ENCODE measurements at places on chromosomes 2 and 18. TPM values are rescaled to one million over a fixed set of nuclear protein-coding genes. Genes with fewer than 3 reads are reported as not detected.
A peak's percentile ranks its signal among the peaks of the same experiment; 100 is the strongest.

GRCh38 chr18:9869715-9870430 lies 15.9 kb upstream of the TXNDC2 start:
- DNase-seq: no peak

CFC1 gene
- 1.3 TPM for total RNA-seq

DNA sequence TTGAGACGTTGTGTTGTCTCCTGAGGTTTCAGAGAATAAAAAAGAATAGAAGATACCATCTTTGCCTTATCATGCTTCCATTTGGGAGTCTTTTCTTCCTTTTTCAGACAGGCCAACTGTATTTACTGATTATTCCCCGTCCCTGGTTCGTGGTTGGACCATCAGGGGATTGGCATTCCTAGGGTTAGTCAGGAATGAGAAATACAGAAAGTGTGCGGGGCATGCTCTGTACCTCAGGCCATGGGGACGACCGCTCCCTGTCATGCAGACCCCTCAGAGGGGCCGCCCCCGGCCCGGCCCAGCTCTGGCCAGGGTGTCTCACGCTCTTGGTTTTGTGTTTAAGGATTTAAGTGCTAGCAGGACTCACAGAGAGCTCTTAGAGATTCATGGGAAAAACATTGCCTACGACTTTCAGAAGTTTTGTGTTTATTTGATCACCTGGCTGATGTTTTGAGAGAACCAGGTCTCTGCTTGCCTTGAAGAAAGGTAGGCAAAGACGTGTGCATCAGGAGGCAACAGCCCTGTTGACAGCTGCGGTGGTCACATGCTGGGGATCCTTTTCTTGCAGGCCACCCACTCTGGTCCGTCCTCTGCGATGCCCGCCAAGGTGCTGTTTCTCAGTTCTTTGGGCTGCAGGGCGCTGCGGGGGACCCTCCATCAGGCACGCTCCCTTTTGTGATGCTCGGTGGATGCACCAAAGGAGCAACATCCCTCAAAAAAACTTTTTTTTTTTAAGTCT lies 317.8 kb downstream of the AGAP1 start:
- DNase-seq: no peak

PROC gene
- total RNA-seq: 0.18 TPM

DNA sequence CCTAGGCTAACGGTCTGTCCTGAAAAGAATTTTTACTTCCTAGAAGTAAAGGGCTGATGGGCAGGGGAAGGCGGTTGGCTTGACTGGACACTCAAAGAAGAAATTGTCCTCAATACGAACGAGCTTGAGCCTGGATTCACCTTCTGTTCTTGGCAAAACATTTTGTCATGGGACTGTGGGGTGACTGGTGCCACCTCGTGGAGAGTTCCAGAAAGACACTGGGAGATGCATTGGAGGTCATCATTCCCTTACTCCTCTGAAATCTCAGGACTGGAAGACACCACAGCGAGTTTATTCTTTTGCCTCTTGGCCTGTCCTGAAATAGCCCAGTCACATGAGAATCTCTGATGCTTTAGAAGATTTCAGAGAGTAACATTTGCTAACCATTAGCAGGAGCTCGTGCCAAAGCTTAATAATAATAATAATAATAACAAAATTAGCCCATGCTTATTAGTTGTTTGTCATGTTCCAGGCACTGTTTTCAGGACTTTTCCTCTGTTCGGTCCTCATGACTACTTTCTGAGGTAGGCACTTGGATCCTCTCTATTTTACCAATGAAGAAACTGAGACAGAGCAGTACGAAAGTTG lies 44.5 kb downstream of the TMEM182 start:
- peak; percentile 86 for DNase-seq

- DNase-seq: no peak
These were observed 34.4 kb upstream of the TTC32 start for GRCh38 chr2:19936203-19936602.

SGPP2 gene
- 3.1 TPM for total RNA-seq

CXCR2 gene
- total RNA-seq: not detected

Data from cerebellum (tissue), 4 donors.